Stimulated activated CD8-positive, alpha-beta memory T cell treated with anti-CD3 and anti-CD28 coated beads, Interleukin-2, amount 100 ng/mL, for 48 hours (primary cell): ENCODE measurements at places on chromosomes 4 and X.

- no peak for DNase-seq
Measured at GRCh38 chrX:27555514-27555913, 34.6 kb upstream of the DCAF8L2 start.

GRCh38 chrX:112668476-112669409, 11.0 kb downstream of the LHFPL1 start:
- DNase-seq: no peak

DNA sequence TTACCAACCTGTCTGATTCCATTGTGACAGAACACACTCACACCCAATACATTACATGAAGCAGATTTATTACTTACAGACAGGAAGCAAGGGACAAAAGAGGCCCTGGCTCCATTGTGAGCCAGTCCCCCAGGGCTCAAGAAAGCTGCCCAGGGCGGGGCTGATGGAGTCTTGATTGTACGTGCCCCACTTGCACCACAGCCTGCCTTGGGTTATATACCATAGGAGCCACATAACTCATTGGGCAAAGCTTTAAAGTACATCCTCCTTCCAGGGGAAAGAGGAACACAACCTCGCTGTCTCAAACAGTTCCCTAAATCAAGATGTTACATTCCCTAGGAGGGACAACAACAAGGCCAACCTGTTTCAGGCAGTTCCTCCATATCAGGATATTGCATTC, 3.4 kb upstream of the ZRSR2 start:
- no peak for DNase-seq

DNA sequence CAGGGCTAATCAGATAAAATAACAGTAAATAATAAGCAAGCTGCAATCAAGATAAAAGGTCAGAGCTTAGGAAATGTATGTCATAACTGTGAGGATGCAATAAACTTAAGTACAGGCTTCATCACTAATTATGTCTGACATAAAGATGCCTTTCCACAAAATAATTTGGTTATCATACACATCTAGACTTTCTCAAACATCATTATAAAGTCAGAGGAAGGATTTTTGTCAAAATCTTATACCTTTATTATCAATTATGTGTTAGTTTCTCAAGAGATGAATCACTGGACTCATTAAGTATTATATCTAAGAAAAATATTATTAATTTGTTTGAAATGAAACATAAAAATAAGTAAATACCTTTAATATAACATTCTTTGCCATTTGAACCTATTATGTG, 695.4 kb upstream of the INTU start:
- DNase-seq: no peak

GRCh38 chr4:40940317-40940741, 190.6 kb downstream of the NSUN7 start:
- DNase-seq: no peak

GRCh38 chr4:139593091-139593564, 37.1 kb upstream of the SETD7 start:
- DNase-seq: no peak
